CD4-positive, alpha-beta T cell treated with Interleukin-2 at 100 ng/mL for 4 hours (primary cell): ENCODE measurements at places on chromosomes 4 and X.
A peak's percentile ranks its signal among the peaks of the same experiment; 100 is the strongest.

DNA sequence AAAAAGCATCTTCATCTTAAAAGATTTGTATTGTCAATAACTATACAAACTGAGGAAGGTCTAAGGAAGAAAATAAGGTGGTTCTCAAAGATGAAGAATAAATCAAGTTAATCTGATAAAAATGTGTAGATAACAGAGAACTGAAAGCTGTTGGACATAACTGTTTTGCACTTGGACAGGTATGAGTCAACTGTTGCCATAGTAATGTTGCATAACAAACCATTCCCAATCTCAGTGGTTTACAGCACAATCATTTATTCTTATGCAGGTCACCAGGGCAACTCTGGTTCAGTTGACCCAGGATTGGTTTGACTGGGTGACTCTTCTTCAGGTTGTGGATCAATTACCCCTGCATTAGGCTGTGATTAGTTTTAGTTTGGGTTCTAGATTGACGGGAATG is 2197.7 kb downstream of the ARAP2 start:
- DNase-seq, result no peak

DNA sequence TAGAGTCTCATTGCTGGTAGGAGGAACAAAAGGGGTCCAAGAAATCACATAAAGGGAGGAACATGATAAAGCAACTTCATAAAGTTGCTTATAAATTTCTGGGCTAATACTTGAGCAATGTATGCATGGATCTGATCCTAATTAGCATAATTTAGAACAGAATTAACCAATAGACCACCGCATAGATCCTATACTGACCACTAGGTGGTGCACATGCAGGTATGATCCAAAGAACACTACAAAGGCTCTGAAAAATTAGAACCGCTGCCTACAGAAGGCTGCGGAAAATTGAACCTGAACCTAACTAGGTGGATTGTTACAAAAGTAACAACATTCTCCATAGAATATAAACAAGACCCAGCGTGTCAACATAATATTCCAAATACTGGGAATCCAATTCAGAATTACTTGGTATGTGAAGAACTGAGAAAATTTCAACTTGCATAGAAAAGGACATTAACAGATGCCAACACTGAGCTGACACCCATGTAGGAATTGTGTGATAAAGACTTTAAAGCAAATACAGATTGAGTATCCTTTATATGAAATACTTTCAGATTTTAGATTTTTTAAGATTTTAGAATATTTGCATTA is 23.3 kb downstream of the BRCC3 start:
- DNase-seq, result peak; percentile 51

DNA sequence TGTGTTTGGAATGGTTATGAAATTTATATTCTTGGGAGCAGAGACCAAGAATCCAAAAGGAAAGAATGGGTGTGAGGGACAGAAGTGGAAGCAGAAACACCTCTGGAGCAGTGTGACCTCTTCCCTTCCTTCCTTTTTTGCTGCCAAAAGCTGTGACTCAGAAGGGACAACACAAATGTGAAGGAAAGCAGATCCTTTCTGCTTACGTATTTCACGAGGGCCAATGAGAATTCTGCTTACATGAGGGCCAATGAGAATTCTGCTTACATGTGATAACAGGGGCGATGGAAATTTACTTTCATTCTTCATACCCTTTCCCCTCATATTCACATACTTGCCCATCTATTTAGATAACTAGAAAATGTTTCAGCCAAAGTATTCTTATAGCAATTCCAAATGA is 404.6 kb downstream of the PRDM5 start:
- no peak for DNase-seq

DNA sequence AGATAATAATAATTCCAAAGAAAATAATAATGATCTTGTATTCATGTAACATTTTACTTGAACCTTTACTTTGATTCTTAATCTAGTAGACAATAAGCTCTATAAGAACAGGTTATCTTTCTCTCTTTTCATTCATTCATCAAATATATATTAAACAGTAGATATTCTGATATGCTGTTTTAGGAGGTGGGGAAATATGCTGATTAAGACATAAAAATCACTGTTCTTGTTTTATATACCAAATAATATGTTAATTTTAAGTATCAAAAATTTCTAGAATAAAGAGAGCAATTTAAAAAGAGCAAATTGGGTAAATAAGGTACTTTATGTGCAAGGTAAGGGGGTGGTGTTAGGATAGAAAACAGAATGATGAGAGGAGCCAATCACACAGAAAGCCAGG is 401.9 kb downstream of the PDHA2 start:
- DNase-seq, result no peak

DNA sequence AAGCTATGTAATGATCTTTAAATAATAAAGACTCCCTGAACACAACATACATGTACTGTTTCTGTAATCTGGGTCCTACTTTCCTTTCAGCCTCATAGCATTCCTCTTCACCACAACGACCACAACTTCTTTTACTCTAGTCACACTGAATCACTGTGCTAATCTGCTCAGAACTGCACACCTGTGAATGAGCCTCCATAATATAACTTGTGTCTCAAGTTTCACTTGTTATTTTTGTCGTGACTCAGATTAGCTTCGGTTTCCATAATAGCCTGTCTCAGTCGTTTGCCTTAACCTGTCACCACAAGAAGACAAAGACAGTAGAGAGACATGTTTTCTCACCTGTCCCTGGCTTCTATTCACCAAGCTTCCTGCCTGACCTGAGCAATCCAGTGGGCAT is 61.8 kb downstream of the MAGED1 start:
- DNase-seq, result no peak

DNA sequence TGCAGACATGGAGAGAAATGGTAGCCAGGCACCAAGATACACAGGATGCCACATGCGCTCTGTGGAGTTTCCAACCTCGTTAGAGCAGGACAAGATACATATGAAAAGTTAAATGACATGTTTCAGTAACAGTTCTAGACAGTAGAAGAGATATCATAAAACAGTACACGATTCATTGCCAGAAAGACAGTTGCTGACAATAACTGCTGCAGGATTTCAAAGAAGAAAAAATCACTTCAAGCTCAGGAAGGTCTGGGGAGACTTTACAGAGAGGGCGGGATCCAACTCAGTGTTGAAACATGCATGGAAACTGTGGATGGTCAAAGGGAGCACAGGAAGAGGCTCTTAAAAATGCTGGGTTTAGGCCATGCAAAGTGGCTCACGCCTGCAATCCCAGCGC is 31.0 kb downstream of the DCTD start:
- DNase-seq, result no peak

DNA sequence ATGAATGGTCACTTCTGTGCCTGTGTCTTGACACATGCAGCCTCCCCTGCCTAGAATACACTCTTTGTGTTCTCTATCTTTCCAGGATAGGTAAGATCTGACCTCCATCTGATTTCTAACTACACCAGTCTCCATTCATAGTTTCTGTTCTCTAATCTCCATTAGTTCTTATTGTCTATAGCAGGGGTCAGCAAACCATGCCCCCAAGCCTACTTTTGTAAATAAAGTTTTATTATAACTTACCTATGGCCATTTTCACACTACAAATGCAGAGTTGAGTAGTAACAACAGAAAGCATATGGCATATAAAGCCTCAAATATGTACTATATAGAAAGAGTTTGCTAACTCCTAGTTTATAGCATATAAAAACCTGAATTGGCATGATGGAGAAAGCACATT is 37.6 kb upstream of the H2AZ1 start:
- no peak for DNase-seq

DNA sequence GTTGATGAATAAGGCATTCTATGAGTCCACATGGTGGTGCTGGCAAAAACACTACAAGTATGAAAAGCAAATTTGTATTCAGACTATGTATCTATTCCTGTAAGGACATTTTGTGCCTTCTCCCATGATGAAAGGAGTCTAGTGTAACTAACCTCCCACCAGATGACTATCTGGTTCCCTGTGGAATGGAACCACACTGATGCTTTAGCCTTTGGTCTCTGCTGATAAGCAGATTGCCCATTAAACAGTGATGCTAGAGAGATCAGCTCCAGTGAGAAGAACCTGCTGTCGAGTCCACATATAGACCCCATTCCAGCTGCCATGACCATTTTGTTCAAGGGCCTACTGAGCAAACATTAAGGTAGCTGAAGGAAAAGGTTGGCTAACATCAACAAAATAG is 10.5 kb upstream of the THOC2 start:
- no peak for DNase-seq

GRCh38 chrX:12249997-12250396 is 111.7 kb downstream of the FRMPD4 start:
- DNase-seq, result no peak

DNA sequence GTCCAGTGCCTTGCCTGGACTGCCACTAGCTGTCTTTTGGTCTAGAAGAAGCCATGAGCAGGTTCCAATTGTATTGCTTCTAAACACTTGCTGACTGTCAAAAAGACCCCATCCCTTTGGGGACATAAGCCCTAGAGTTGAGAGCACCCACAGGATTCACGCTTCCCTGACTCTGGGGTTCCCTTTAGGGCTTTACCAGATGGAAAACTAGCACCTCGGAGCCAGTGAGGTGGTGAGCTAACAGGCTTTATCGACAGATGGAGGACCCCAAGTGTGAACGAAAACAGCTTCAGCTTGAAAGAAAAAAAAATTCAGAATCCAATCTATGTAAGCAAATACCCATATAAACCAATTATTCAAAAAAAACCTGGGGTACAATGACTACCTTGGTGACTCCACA is 90.8 kb downstream of the NAA11 start:
- DNase-seq, result no peak

DNA sequence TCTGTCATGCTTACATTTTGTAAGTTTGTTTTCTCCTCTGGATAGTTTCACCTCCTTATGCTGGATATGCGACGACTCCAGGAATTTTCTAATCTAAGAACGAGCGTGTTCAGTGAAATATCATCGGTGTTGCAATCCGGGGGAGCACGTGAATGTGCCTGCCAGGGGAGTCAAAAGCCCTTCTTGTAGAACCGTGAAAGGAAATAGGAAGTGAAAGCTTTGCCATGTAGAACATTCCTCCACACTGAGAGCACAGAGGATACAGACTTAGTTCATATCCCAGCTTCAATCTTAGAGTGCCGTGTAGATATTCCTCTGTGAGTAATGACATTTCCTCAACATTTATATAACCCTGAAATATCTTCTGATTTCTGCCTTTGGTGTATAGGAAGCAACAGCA is 121.2 kb downstream of the VEGFC start:
- DNase-seq, result no peak

DNA sequence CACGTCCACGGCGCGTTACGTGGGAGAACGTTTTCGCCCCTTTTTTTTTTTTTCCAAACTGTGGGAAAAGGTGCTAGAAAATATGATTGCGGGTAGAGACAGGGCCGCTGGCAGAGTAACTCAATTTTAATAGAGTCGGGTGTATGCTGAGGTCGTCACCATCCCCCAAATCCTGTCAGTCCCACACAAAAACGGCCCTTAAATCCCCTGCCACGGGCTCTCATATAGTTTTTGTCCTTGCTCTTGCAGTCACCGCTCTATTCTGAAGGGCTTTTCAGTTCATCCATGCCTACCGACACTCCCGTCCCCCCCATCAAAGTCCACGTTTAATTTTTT is 796 bp upstream of the MED14 start:
- DNase-seq, result no peak

DNA sequence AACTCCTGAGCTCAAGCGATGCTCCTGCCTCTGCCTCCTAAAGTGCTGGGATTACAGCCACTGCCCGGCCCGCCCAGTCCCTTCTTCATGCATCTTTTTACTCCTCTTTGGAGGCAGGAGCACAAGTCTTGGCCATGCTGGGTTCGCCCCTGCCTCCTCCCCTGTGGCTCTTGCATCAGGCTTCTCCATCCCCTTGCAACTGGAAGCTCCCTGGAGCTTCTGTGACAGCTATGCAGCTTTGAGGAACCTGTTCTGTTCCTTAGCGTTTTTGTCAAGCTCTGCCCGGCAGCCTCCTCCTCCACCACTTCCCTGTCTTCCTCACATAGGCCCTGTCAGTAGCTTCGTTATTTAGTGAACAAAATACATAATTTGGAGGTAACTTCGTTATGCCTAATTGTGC is 73.9 kb downstream of the PSAPL1 start:
- DNase-seq, result no peak

DNA sequence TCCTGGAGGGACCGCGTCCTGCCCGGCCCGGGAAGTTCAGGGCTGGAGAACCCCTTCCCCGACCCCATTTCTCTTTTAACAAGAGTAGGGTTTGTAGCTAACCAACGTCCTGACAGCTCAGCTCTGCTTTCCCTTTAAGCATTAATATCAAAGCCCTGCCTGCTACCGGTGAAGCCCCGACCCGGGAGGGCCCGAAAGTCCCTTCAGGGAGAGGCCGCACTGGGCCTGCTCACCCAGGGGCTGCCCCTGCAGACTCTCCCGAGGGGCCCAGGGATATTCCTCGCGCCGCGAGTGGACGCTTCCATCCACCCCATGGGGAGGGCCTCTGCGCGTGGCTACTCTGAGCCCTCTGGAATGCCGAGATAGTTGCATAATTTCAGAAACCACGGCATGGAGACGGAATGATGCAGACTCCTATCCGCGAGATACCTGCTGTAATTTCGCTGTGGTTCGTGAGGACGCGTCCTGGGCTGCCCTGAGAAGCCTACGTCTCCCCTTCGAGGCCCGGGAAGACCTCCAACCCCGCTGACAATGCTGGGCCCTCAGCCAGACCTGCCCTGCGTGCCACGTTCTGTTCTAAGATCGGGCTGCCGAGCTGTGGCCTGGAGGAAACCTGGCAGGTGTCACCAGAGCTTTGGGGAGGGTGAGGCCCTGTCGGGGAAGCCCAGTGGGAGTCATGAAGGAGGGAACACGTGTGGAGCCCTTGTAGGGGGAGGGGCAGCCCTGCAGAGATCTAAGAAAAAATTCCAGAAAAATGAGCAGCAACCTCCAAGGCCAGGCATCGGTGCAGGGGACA is 999 bp upstream of the CTBP1 start:
- peak; percentile 50 for DNase-seq

GRCh38 chrX:40866893-40867292 is 131.6 kb upstream of the MED14 start:
- DNase-seq, result no peak

GRCh38 chr4:70522626-70523025 is 4.3 kb downstream of the AMTN start:
- no peak for DNase-seq

- DNase-seq, result no peak
Measured at GRCh38 chr4:111873801-111874200, 271.5 kb upstream of the FAM241A start.

GRCh38 chr4:971666-972500 is 1.5 kb downstream of the DGKQ start:
- DNase-seq, result no peak

- no peak for DNase-seq
Measured at GRCh38 chr4:4446434-4446833, 59.5 kb downstream of the NSG1 start.

GRCh38 chrX:123959281-123960063 is 2.0 kb upstream of the STAG2 start:
- DNase-seq, result peak; percentile 32
